ENCODE measurements at places on chromosomes 12 and 14. TPM values are rescaled to one million over a fixed set of nuclear protein-coding genes. Genes with fewer than 3 reads are reported as not detected.

The SYNDIG1L gene
- total RNA-seq: 4.6 TPM

The SLC25A21 gene
- 0.99 TPM for total RNA-seq

The PLEK2 gene
- 0.77 TPM for total RNA-seq

The ACOT4 gene
- total RNA-seq: 1.5 TPM

The HOXC9 gene
- total RNA-seq: 8.5 TPM

The ENDOU gene
- 0.40 TPM for total RNA-seq

The SYNE3 gene
- total RNA-seq: 12.2 TPM

The EML5 gene
- total RNA-seq: 7.9 TPM

The KRT4 gene
- total RNA-seq: 0.11 TPM

The ORMDL2 gene
- total RNA-seq: 29.9 TPM

The OR4K17 gene
- not detected for total RNA-seq

The SLC5A8 gene
- 1.1 TPM for total RNA-seq

The NTS gene
- total RNA-seq: 11.1 TPM

The MMP17 gene
- total RNA-seq: 22.8 TPM

The PROX2 gene
- 0.06 TPM for total RNA-seq

The WIF1 gene
- 23.9 TPM for total RNA-seq

The HHIPL1 gene
- 4.8 TPM for total RNA-seq

The DCAF11 gene
- 66.9 TPM for total RNA-seq

The IRAK4 gene
- 18.5 TPM for total RNA-seq

The LHX5 gene
- 3.5 TPM for total RNA-seq

The UBE3B gene
- 26.7 TPM for total RNA-seq

The KLRF1 gene
- total RNA-seq: 0.40 TPM

The GPRC5D gene
- total RNA-seq: not detected

The FOXN4 gene
- not detected for total RNA-seq

The HNF1A gene
- total RNA-seq: not detected

The CCDC196 gene
- not detected for total RNA-seq

The RPS29 gene
- 808 TPM for total RNA-seq

The EPYC gene
- total RNA-seq: not detected

The STAT2 gene
- total RNA-seq: 120 TPM

The KCNK13 gene
- total RNA-seq: 0.99 TPM

The OTOGL gene
- total RNA-seq: 0.99 TPM

The BATF gene
- total RNA-seq: 0.69 TPM

The LRTM2 gene
- total RNA-seq: 3.2 TPM

The ACOT2 gene
- 29.7 TPM for total RNA-seq

The TMEM132D gene
- total RNA-seq: 13.4 TPM

The VRTN gene
- not detected for total RNA-seq

The TMTC3 gene
- 32.0 TPM for total RNA-seq

The NXPH4 gene
- total RNA-seq: 12.0 TPM
